ENCODE measurements at places on chromosomes 3 and 15.

DNA sequence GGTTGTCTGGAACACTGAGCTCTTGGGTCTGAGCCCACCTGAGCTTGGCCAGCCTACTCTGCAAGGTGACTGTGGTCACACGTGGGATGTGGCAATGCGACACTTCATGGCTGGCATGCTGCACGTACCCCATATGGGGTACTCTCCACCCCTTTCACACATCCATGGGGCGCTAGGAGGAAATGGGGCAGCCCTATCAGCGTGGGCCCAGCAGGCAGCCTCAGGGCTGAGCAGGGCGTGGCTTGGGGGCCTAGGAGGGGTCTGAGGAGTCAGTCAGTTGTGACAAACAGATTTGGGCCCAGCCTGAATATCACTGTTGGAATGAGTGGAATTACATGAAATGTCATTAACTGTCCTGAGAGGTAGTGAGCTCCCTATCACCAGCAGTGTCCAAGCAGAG lies 82.3 kb upstream of the LINGO1 start:
- DNase-seq: no peak

- no peak for DNase-seq
These were observed 1.3 kb downstream of the ATXN7 start for GRCh38 chr3:63864965-63865327.

DNA sequence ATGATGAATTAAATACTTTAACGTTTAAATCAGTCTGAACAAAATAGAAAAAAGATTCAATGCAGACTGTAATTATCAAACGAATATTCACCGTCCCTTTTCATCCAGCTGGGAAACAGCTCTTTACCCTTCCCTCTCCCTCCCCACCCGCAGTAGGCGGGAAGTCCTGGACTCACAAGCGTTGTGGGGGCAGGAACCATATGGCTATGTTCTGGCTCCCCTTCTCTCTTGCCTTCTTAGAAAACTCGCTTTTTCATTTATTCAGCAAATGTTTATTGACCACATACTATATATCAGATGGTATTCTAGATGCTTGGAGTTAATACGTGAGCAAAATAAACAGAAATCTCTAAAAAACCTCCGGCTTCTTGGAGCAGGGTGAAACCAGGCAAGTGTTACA lies 715 bp upstream of the SCAPER start:
- no peak for DNase-seq

DNA sequence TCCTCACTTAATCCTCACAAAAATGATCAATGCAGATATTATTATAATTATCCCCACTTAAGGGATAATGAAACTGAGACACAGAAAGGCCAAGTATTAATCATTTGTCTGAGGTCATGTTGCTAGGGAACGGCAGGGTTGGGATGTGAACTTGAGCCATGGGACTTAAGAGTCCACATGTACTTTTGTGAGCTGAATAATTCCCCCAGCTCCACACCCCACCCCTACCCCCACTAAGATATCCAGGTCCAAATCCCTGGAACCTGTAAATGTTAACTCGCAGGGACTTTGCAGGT lies 290.5 kb upstream of the GADL1 start:
- no peak for DNase-seq

- DNase-seq: no peak
These were observed 48.1 kb upstream of the PCSK6 start for GRCh38 chr15:101537483-101538080.

DNA sequence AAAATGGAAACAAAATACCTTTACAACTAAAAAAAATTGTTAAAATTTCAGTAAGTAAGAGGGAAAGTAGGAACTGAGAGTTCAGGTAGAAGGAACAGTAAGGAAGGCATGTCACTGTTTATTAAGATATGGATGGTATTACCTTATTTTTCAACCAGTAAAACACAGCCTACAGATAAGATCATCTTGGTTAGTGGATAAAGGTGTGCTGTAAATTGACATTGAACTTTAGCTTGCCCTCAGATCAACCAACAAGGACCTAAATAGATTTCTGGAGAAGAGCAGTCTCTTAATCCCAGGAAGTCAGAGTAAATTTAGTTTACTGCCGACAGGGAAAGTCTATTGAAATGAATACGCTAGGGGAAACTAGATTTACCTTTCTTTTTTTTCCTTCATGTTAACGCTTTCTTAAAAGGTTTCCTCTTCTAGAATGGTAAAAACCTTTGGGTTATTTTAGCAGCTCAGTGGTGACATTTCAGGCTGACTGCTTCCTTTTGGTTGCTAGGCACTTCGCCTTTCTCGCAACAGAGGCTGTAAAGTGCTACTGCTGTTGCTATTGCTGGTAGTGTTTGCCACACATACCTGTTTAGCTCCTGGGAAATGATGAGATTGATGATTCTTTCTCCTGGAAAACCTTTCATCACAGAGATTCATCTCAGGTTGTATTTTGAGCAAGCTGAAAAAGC lies 12.9 kb downstream of the DZIP3 start:
- DNase-seq: no peak

- DNase-seq: no peak
These were observed 84.5 kb upstream of the STT3B start for GRCh38 chr3:31448035-31448881.

- no peak for DNase-seq
These were observed 41.6 kb downstream of the PIK3CA start for GRCh38 chr3:179189759-179190158.

DNA sequence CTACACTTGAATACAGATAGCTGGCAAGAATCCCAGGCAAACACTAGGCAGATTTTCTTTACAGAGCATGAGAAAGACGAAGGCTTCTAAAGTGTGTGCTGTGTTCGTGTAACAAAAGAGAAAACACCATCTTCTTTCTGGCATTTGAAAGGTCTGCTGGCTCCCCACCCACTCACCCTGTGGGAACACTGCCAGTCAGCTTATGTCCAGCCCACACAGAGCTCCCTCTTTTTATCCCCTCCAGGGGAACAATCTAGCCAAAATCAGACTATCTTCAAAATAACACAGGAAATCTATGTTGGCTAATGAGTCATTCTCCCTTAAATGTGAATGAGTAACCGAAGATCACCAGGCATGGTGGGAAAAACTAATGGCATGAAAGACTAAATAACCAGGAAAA lies 45.6 kb upstream of the PAQR5 start:
- DNase-seq: no peak

- no peak for DNase-seq
These were observed 57.2 kb upstream of the TIPARP start for GRCh38 chr3:156617145-156617544.

DNA sequence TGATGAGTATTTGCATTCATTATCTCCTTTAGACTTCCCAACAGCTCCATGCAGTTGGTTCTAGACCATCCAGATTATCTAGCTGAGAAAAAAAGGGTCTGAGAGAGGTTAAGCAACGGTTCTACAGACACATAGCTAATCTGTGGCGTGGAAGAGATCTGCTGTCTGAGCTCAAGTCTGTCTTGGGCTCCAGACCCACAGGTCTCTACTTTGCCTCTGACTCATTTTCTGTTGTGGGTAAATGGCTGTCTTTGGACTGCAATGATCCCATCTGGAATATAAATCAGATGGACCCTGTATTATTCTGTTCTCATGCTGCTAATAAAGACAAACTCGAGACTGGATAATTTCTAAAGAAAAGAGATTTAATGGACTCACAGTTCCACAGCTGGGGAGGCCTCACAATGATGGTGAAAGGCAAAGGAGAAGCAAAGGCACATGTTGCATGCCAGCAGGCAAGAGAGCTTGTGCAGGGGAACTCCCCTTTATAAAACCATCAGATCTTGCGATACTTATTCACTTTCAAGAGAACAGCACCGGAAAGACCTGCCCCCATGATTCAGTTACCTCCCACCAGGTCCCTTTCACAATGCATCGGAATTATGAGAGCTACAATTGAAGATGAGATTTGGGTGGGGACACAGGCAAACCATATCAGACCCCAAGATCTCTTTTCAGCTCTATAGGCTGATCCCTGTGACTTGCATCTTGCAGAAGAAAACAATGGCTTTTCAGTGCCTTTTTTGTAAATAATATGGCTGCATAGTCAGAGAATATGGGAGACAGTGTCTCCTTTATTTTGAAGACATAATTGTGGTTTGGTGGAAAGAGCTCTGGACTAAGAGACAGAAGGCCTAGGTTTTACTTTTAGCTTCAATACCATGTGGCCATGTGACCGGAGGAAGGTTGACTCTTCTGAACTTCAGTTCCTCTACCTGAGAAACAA lies 24.7 kb downstream of the CEMIP start:
- no peak for DNase-seq

DNA sequence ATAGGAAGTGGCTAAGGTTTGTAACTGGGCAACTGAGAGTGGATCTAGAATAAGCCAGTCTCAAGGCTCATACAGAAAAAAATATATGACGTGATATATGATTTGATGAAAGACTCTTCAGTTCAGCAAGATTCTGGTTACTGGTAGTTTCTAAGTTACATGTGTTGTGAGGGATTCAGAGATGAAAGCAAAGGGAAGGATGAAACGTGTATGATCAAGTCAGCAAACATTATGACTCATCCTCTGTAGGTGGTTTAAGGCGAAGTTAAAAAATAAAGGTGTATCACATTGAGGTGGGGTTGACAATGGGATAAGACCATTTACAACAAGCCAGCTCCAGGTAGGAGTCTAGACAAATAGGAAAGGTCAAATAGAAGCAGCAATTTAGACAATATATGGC lies 16.2 kb downstream of the TERC start:
- no peak for DNase-seq

- DNase-seq: no peak
These were observed 149.5 kb downstream of the SMAD6 start for GRCh38 chr15:66851311-66852063.

DNA sequence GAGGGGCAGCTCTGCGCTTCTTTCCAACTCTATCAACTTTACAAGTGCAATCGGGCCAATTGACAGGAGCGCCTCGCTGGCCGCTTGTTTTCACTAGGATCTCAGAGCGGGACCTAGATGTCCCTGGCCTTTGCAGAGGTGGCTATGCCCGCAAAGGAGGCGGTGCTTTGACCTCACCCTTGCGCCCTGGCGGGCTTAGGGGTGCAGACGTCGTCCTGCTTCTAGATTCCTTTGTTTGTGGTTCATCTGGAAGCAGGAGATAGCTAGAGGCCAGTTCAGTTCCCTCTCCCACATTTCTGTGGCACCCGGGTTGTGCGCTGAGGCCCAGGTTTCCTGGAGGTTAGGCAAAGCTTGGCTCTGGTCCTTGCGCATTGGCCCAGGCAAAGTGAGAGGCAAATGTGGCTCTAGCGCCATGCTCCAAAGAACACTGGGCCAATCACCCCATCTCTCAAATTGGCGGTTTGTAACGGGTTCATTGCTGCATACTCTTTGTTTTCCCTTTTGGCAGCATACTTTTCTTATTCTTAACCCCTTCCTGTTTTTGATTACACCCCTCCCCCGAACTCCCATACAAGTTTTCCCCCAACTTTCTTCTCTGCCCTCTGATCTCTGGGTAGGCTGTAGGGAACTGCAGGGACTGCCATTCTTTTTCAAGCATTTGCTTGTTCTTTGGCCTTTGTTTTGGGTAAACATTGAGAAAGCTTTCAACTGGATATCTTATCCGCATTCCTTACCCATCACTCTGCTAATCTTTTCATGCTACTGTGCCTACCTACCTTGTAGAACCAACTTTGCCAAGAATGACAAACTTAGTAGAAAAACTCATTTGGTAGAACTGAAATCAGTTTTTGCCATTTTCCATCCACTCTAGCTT lies 1.4 kb downstream of the PPM1L start:
- no peak for DNase-seq

- peak; percentile 13 for DNase-seq
These were observed 127.8 kb downstream of the HCN4 start for GRCh38 chr15:73240866-73241499.

DNA sequence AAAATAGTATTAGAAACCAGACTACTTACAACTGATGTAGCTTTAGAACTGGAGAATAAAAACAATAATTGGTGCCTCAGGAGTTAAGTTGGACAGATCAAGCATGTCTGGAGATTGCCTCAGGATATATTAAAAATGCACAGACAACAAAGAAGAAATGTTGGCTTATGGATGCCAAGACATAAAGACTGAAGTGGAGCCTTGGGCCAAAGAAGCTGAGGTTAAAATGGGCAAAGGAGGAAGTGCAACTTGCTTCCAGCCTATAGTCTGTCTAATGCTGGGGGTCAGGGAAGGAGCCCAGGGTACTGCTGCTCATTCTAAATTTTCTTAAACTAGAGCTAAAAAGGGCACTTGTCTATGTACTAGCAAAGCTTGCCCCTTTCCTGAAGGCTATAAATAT lies 77.5 kb downstream of the ESYT3 start:
- DNase-seq: no peak

GRCh38 chr15:78810003-78810361 lies 1.3 kb downstream of the ADAMTS7 start:
- no peak for DNase-seq

Data from NCI-H187 treated with DMSO at 0.1 percent for 48 hours (cell line).